Activated CD8-positive, alpha-beta memory T cell treated with anti-CD3 and anti-CD28 coated beads for 24 hours (primary cell): ENCODE measurements at places on chromosomes 16 and 17.

- DNase-seq = peak; percentile 45
These were observed 149.4 kb upstream of the HS3ST2 start for GRCh38 chr16:22664561-22664997.

- DNase-seq = no peak
These were observed 12.6 kb upstream of the RPL13 start for GRCh38 chr16:89547860-89548259.

DNA sequence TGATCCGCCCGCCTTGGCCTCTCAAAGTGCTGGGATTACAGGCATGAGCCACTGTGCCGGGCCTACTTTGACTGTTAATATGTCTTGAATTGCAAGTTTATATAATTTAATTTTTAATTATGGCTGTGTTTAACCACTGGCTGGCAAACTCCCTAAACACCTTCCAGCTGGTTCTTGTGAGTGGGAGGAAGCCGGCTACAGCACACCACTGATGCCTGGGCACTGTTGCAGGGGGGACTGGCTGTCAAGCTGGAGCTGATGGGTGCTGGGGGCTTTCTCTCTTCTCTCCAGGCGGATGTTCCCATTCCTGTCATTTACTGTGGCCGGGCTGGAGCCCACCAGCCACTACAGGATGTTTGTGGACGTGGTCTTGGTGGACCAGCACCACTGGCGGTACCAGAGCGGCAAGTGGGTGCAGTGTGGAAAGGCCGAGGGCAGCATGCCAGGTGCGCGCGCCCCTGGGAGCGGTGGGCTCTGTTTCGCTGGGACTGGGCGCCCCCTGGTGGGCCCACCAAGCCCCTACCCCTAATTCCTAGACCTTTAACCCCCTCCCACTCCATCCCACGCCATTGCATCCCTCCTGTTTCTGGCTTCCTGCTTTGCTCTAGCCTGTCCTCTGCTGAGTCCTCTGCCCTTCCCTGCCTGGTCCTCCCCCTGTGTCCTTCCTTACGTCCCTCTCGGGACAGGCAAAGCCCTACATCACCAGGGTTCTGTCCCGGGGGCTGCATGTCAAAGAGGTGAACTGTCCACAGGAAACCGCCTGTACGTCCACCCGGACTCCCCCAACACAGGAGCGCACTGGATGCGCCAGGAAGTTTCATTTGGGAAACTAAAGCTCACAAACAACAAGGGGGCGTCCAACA, 9.5 kb downstream of the TBX21 start:
- peak; percentile 73 for DNase-seq

DNA sequence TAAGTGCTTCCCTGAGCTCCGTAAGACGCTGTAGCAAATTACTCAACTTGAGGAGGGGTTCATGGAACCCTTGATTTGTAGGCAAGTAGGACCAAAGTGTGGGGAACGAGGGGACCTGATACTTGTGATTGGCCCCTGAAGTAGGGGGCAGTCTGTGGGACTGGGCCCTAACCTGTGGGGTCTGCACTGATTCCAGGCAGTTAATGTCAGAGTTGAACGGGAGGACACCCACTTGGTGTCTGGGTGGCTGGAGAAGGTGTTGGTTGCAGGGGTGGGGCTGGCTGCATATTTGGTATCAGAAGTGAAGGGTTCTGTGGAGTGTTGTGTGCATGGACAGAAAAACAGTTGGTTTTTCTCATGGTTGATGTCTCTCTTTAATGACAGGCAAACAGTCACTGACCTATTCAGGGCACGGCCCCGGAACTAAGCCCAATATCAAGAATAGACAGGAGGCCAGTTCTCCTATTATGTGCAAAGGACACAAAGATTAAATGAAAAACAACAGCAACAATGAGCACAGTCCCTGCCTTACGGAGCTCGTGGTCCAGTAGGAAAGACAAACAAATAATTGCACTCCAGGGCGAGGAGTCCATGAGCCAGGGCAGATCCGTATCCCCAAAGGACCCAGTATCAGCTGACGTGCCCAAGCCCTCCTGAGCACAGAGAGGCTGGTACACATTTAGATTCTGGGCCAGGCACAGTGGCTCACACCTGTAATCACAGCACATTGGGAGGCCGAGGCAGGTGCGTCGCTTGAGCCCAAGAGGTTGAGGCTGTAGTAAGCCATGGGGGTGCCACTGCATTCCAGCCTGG, 19.2 kb downstream of the MXRA7 start:
- no peak for DNase-seq

- DNase-seq = no peak
These were observed 159.4 kb downstream of the SEC14L1 start for GRCh38 chr17:77300016-77300686.

DNA sequence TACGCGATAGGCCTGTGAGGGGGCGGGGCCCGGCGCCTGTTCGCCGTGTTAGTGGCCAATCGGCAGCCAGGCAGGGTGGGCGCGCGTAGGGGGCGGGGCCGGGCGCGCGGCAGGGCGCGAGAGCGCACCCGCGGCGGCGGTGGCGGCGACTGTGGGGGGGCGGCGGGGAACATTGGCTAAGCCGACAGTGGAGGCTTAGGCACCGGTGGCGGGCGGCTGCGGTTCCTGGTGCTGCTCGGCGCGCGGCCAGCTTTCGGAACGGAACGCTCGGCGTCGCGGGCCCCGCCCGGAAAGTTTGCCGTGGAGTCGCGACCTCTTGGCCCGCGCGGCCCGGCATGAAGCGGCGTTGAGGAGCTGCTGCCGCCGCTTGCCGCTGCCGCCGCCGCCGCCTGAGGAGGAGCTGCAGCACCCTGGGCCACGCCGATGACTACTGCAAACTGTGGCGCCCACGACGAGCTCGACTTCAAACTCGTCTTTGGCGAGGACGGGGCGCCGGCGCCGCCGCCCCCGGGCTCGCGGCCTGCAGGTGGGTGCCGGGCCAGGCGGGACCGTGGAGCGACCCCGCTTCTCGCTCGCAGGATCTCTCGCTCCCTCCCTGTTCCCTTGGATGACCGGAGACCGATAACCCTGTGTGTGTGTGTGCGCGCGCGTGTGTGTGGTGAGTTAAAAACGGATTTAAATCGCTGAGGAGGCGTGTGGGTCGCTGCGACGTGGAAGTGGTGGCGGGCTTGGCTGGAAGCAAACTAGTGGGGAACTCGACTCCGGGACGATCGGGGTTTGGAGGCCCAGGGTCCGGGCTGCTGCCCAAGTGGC, at the start of gene NFATC3:
TSS of gene NFATC3 (plus strand) at position 112 of the 813 bp plus-strand sequence. CDS start at position 424, 312 bp downstream.
- peak; percentile 99 for DNase-seq

DNA sequence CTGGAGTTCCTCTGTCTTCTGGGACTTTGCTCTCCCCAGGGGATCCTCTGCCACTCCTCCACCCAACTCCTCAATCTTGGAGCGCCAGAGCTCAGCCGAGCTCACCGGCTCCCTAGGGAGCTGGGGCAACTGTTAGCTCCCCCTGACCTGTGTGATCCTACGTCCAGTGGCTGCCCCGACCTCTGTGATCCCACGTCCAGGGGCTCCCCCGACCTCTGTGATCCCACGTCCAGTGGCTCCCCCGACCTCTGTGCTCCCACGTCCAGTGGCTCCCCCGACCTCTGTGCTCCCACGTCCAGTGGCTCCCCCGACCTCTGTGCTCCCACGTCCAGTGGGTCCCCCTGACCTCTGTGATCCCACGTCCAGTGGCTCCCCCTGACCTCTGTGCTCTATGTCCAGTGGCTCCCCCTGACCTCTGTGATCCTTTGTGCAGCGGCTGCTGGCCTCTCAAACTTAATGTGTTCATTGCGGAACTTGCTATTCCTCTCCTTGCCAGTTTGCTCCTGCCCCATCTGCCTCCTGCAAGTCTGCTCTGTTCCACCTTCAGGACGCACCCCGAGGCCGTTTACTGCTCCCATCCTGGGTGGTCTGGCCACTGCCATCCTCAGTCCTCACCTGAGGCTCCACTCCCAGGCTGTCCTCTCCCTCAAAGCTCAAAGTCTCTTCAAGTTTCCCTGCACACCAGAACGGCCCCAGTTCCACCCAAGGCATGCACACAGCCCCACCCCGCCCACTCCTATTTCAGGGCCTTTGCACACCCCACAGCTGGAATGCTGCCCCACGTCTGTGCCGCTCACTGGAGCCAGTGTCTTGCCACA, 2.8 kb downstream of the VPS9D1 start:
- no peak for DNase-seq
